ENCODE measurements at places on chromosomes 16 and 17.

- DNase-seq, result no peak
These were observed 15.3 kb downstream of the SGF29 start for GRCh38 chr16:28569021-28569420.

- no peak for DNase-seq
These were observed 26.8 kb downstream of the C17orf75 start for GRCh38 chr17:32315171-32315570.

DNA sequence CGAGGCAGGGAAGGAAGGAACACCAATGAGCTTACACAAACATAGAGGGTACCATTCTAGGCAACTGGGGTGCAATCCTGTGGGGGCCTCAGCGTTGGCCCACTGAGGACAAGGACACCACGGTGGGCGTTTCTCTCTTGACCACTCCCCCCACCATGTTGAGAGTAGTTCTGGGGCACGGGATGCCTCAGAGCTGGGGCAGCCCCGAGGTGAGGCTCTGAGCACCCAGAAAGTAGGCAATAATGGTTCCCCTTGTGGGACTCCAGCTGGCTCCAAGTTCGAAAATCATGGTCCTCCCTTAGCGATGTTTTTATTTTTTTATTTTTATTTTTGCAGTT is 5.1 kb downstream of the PRSS21 start:
- no peak for DNase-seq

- no peak for DNase-seq
These were observed 27.7 kb downstream of the SLC12A3 start for GRCh38 chr16:56892705-56893104.

- DNase-seq, result peak; percentile 37
These were observed 17.1 kb downstream of the ITGB4 start for GRCh38 chr17:75738218-75738802.
